ENCODE measurements at places on chromosomes 11 and 22.

DNA sequence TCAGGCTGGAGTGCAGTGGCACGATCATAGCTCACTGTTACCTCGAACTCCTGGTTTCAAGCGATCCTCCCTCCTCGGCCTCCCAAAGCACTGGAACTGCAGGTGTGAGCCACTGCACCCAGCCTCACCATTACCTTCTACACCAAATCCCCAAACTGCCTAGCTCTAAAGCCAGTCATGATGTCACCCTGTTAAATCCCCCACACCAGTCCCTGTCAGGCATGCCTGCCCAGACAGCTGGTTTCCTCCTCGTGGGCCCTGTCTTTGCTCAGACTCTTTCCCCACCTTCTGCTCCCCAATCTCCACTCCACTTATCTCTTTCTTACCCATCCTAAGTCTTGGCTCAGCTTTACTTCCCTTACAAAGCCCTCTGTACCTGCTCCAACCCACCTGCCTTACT lies 12.5 kb upstream of the EXPH5 start:
- no peak for DNase-seq

DNA sequence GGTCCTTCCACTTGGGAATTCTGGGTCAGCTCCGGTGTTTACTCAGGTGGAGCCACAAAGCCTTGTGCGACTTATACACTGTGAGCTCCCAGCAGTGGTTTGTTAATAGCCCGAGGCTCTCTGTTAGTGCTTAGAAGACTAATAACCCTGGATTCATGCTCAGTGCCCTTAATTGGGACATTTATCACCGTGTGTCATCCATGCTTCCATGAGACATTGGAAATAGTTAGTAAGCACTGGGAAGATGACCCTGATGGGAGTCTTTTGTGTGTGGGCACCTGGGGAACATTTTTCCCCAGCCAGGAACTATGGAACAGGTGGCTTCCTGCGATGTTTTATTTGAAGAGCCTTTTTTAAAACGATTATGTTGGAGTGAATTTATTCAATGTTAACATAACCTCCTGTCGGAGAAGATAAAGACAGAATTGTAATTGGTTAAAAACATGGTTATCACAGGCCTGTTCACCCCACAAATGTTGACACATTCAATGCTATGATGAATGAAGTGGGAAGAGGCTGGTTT lies 188.9 kb downstream of the MYO18B start:
- DNase-seq = no peak

- no peak for DNase-seq
Observed at GRCh38 chr11:5783255-5783654, at the start of gene OR52N5. Gene OR52N5 (minus strand): TSS chr11:5783355. CDS start chr11:5778634, 4,721 bp downstream.

DNA sequence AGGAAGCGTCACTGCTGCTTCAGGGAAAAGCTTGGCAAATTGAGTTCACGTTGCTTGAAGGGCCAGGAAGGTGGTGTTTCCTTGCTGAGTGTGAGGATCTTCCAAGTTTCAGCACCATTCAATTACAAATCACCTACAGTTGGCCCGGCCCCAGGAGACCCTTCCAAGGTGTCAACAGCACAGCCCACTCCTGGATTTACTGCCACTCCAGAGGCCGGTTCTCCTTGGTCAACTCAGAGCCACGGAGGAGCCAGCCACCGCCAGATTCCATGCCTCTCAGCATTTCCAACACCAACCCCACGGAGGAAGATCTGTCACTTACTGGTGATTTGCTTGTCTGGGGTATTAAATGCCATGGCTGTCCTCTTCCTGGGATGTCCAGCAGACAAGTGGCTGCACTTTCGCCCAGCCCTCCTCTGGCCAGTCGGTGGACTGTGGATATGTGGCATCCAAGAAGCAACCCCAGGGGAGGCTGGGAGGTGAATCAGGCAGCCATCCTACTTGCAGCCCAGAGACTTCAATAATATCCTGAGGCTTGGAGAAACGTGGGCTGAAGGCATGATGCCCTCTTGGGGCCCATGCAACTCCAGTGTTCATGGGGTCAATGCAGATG lies 74.1 kb upstream of the SHANK2 start:
- no peak for DNase-seq

GRCh38 chr11:86519064-86519911 lies 144.6 kb downstream of the CCDC81 start:
- DNase-seq = no peak

DNA sequence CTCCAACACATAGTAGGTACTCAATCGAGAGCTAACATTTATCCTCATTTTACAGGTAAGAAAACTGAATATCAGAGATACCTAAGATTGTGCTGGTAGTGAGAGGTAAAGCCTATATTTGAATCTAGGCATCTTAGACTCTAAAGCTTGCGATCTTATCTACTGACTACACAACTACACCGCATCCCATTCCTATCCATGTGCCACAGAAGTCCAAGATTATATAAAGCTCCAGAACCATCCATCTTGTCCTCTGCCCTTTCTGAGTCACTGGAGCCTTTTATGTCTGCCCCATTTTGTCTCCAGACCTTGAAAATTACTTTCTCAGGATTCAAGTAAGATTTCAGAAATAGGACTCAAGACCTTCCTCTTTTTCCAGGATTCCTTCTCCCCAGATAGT lies 84.4 kb downstream of the OR5AK2 start:
- DNase-seq = no peak

DNA sequence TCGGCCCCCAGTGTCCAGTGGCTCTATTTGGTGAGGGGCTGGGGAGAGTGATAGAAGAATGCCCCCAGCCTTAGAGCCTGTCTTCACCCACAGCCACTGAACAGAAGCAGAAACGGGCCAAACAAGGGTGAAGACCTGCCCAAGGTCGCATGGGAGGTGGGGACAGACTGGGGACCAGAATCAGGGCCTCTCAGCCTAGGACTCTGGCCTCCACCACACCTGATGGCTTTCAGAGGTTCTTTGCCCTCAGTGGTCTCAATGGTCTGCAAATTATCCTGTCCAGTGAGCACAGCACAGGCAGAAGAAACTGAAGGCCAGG lies 4.5 kb upstream of the MYRF start:
- DNase-seq = no peak
